ENCODE measurements at places on chromosomes 4 and X.

GRCh38 chr4:65651751-65652150 lies 18.5 kb downstream of the EPHA5 start:
- no peak for DNase-seq

DNA sequence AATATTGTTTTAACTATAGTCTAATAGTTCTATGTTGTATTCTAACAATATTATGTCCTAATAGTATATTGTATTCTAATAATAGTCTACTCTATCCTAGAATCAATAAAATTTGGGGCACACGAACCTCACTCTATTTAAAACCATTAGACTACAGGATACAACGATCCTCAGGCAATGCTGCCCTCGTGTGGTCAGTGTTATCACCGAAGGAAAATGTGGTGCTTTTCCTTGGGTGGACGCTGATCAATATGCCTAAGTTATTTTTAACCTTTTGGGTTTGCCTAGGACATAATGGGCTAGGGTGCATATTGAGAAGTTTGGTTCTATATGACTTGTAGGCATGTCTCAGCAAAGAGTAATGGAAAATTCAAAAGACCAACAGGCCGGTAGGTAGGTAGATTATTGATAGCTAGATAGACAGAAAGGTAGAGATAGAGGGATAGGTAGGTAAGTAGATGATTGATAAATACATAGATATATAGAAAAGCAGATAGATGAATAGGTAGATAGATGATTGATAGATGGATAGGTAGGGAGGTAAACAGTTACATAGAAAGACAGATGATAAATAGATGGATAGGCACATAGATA lies 75.1 kb downstream of the PRKX start:
- peak; percentile 17 for DNase-seq

DNA sequence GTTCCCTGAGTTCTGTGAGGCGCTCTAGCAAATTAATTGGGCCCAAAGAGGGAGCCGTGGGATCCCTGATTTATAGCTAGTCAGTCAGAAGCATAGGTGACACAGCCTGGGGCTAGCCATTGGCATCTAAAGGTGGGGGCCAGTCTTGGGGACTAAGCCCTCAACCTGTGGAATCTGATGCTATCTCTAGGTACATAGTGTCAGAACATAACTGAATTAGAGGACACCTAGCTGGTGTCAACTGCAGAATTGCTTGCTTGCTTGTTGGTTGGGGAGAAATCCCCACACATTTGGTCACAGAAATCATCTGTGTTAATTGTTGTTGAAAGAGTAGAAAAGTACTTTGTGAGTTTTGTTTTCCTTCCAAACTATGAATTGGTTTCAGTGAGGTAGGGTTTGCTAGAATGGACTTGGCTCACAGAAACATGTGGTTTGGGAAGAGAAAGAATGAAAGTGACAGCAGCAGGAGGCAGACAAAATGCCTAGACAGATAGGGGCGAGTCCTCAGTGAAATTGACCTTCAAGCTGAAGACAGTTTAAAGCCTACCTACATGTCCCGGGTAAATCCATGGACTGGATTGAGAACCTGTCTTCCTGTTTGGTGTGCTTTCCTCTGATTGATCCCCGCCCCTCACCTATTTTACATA lies 12.8 kb upstream of the GPR82 start:
- no peak for DNase-seq

DNA sequence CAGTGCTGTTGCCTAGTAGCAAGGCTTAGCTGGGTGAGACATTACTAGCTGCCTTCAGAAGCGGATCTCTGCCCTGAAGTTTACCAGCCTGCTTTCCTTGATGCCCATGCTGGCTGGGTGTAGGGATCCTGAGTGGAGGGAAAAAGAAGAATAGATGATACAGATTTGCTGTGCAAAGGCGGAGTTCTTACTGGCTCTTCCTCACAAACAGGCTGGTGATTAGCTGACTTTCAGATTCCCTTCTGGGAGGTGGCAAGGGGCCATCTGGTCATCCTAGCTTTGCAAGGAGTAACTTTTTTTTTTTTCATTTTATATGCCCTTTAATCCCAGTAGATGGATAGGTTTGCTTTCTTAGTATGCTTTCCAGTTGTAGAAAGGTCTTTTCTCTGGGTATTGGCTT lies 44.8 kb downstream of the SMARCA5 start:
- DNase-seq, result no peak

- no peak for DNase-seq
Measured at GRCh38 chrX:69079268-69079667, 86.0 kb downstream of the PJA1 start.

GRCh38 chr4:177239477-177239876 lies 70.2 kb upstream of the NEIL3 start:
- DNase-seq, result no peak

DNA sequence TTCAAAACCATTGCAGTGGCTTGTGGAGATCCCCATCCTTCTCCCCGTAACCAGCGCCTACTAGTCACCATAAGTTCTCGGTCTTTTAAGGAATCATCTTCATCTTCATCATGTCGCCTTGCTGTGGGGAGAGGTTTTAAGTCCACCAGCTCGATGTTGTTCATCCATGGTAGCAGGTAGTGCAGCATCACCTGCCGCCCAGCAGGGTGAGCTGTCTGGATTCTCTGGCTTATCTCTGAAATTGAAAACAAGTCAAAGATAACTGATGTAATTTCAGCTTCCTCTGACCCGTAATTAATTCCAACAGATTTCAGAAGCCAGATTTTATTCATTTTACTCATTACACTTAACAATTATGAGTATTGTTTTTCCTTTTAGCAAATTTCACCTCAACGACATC lies 67.4 kb downstream of the ZAR1 start:
- DNase-seq, result no peak

DNA sequence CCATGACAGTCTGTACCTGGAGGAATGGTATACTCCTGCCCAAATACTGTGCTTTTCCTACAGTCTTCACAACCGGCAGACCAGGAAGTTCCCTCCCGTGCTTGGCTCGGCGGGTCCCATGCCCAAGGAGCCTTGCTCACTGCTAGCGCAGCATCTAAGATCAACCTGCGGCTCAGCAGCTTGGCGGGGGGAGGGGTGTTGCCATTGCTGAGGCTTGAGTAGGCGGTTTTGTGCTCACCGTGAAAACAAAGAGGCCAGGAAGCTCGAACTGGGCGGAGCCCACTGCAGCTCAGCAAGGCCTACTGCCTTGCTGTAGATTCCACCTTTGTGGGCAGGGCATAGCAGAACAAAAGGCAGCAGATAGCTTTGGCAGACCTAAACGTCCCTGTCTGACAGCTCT lies 152.7 kb downstream of the TEX11 start:
- no peak for DNase-seq

- DNase-seq, result no peak
Measured at GRCh38 chr4:105059337-105059736, 87.3 kb upstream of the TET2 start.

- DNase-seq, result no peak
Measured at GRCh38 chr4:119032921-119033685, 102.5 kb upstream of the MYOZ2 start.
